ENCODE measurements at places on chromosomes 3 and 15.

DNA sequence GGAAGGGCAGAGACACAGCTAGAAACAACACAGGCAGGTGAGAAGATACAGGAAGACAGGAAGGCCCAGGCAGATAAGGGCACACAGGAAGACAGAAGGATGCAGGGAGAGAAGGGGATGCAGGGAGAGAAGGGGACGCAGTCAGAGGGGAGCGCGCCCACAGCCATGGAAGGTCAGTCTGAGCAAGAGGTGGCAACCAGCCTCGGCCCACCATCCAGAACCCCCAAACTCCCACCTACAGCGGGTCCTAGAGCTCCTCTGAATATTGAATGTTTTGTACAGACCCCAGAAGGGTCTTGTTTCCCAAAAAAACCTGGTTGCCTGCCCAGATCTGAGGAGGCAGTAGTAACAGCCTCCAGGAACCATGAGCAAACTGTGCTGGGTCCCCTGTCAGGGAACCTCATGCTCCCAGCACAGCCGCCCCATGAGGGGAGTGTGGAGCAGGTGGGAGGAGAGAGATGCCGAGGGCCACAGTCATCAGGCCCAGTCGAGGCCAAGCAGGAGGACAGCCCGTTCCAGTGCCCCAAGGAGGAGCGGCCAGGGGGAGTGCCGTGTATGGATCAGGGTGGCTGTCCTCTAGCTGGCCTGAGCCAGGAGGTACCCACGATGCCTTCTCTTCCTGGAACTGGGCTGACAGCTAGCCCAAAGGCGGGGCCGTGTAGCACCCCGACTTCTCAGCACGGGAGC lies 27.6 kb upstream of the SLC28A1 start:
- DNase-seq, result no peak

GRCh38 chr3:41652931-41653330 lies 309.0 kb downstream of the ULK4 start:
- peak; percentile 27 for DNase-seq

DNA sequence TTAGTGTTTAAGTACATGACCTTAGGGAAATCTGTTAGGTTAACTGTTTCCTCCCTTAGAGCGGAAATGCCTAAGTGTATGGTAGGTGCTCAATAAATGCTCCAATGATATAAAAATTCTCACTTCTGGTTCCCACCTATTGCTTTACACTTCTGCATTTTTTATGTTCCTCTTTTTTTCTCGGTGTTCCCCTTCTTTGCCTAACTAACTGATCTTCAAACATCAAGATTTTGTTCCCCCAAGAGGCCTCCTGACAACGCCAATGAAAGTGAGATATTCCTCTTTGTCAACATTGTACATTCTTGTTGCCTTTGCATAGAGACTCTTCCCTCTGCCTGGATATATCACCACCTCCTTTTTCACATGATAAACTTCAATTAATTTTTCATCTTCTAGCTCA lies 17.4 kb downstream of the SLC35A5 start:
- no peak for DNase-seq

- DNase-seq, result no peak
Observed at GRCh38 chr15:65342493-65342892, 35.3 kb downstream of the IGDCC3 start.
